ENCODE measurements at places on chromosomes 6 and 20.

DNA sequence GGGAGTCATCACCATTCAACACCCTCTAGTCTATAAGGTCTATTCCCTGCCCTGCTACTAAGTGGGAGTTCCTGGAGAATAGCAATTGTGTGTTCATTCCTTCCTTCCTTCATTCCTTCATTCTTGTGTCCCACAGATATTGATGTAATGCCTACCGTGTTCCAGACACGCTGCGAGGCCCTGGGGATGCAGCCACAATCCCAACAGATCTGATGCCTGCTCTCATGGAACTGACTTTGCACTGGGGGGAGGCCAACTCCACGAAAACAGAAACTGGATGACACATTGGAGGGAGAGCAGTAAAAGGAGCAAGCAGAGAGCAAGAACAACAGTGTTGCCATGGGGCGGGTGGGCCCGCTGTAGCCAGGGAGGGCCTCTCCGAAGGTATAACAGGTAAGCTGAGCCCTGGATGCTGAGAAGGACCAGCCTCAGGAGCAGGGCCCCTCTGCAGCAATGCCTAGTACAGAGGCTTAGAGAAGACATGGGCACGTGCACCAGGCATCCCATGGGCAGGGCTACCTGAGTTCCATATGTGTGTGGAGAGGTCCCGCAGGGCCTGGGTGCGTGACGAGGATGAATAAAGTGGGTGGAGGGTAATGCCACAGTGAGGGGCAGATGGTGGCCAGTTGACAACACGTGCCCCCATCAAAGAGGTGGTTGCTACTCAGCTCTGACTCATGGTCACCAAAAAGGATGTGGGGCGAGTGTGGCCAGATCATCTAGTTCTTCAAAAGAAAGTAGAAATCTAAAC lies 173.9 kb downstream of the NFATC2 start:
- DNase-seq, result no peak

DNA sequence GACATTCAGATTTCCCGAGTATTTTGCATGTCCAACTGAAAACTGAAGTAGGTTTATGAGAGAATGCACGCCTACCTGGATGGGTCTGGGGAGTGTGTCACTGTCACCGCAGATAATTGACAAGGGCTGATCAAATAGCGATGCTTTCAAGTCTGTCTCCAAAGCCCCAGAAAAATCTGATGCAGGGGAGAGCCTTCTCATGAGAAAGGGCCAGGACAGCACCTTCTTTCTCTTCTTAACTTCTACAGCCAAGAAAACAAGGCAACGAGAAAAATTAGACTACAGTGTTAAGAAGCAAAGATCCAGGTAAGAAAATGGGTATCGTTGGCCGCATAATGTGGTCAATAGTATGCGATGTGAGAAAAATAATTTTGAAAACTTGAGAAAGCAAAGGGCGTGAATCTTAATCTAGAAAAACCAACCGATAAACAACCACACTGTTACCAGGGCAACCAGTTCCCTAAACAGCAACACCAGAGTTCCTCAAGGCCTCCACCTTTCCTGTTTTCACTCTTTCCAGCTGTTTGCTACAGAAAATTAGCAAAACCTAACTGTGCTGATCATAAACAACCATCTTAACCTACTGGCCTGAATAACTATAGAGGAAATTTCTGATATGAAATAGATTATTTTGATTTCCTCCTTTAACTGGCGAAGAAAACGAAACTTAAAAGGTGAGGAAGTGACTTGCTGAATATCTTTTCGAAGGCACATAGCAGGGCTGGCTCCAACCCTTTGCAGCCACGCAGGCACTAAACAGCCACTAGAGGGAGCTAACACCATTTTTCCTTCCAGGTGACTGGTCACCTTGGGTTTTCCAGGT lies 2.6 kb downstream of the TAGAP start:
- DNase-seq, result peak; percentile 88

GRCh38 chr6:2782356-2782708 lies 17.1 kb downstream of the WRNIP1 start:
- no peak for DNase-seq

DNA sequence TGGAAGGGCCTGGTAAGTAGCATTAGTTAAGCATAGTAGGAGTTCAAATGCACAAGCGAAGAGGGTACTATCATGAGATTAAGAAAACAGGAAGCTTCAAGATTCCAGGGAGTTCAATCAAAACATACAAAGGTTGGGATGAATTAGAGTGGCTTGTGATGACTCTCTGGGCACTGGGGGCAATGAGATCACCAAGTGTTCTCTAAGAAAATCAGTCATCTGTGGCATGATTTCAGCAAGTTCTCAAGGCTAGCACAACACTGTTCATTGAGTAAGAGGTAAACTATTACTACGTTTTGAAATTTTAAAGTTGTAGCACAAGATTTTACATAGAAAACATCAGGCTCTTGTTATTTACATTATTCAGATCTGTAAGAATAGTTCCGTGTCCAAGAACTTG lies 139.7 kb upstream of the FLRT3 start:
- DNase-seq, result no peak

- no peak for DNase-seq
Measured at GRCh38 chr20:14647016-14647415, 309.6 kb upstream of the FLRT3 start.

GRCh38 chr6:89145956-89146717 lies at the start of gene PM20D2:
Gene PM20D2 (plus strand): TSS chr6:89146055. CDS start chr6:89146145, 90 bp downstream.
- DNase-seq, result peak; percentile 94

- DNase-seq, result no peak
Measured at GRCh38 chr6:14292119-14292518, 174.5 kb downstream of the CD83 start.

DNA sequence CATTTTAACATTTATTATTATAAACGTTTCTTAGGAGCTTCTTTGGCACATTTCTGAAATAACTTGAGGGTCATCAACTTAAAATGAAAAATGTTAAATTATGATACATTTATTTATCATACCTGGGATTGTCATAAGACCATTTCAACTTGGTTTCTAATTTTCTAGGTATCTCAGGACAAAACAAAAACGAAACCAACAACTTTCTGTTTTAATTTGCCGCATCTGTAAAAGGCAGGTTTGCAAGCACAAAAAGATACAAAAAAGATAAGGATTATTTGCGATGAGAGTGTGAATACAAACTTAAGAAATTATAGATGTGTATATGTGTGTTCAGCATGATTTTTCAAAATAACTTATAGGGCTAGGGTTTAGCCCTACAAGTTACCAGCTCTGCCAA lies 395.0 kb upstream of the RUNX2 start:
- DNase-seq, result no peak

GRCh38 chr20:2749343-2749950 lies 51.0 kb downstream of the CPXM1 start:
- no peak for DNase-seq

DNA sequence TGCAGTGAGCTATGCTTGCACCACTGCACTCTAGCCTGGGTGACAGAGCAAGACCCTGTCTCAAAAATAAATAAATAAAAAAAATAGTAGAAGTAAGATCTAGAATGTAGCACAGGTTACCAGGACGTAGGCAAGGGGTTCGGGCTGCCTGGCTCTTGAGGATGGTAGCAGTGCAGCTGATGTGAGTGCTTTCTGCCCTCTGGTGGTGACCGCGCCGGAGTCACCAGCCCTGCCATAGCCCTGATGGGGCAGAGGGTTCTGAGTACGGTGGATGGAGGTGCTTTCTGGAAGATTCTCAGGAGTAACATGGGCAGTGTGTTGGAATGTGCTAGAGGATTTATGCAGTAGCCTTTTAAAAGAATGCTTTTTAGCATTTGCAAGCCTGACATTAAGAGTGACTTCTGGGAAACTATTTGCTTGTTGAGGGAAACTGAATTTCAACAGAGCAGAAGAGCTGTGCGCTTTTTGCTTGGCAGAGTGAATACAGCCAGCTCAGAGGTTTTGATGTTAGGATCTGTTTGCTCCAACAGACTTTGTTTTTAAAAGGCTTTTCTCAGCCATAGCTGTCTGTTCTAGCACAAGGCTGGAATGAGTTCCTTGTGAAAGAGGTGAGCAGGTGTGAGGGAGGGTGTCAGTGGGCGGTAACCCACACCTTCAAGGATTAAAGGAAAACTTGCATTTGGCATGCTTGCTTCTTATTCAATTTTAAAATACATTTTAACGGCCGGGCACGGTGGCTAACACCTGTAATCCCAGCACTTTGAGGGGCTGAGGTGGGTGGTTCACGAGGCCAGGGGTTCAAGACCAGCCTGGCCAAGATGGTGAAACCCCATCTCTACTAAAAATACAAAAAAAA lies 65.9 kb downstream of the PTPN1 start:
- DNase-seq, result peak; percentile 65

GRCh38 chr6:17593246-17593645 lies 6.9 kb upstream of the FAM8A1 start:
- no peak for DNase-seq

GRCh38 chr6:82176616-82177015 lies 70.9 kb downstream of the IBTK start:
- no peak for DNase-seq

- DNase-seq, result no peak
Measured at GRCh38 chr6:2403546-2403945, 158.1 kb upstream of the GMDS start.

GRCh38 chr6:63904650-63905248 lies 269.1 kb downstream of the PHF3 start:
- DNase-seq, result peak; percentile 10

DNA sequence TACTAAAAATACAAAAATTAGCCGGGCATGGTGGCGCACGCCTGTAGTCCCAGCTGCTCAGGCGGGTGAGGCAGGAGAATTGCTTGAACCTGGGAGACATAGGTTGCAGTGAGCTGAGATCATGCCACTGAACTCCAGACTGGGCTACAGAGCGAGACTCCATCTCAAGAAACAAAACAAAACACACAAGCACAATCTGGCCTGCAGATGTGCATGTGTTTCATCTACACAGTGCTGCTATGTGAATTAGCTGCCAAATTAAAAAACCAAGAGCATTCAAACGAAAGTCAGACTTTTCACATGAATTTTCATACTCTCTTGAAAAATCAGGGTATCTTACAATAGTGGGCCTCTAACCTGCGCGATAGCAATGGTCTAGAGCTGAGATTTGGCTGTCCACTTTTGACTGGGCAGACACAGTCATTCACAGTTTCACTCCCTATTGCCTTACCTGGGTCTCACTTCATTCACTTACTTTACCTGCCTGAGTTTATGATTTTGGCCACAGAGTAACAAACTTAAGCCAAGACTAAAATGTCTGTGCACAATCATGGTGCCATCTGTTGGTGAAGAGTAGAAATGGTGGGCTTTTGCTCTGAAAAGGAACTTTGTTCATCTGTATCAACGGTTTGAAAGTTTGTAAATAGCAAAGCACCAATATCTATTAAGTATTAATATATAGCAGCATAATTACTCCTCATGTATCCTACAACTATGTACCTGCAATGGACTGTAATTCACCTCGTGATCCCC lies 138.5 kb upstream of the UST start:
- DNase-seq, result peak; percentile 22

- no peak for DNase-seq
Measured at GRCh38 chr6:169168302-169168630, 85.4 kb downstream of the THBS2 start.

- DNase-seq, result no peak
Measured at GRCh38 chr6:7911345-7911725, 747 bp upstream of the TXNDC5 start.

- no peak for DNase-seq
Measured at GRCh38 chr6:26067367-26067766, 19.9 kb upstream of the HFE start.

DNA sequence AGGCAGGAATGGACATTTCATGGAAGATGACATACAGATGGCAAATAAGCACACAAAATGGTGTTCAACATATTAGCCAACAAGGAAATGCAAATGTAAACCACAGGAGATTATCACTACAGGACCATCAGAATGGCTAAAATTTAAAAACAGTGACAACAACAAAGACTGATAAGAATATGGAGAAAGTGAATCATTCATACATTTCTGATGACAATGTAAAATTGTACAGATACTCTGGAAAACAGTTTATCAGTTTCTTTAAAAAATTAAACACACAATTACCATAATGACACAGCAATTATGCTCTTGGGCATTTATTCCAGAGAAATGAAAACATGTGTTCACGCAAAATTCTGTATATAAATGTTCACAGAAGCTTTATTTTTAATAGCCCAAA lies 105.8 kb upstream of the RUNX2 start:
- DNase-seq, result no peak

- no peak for DNase-seq
Measured at GRCh38 chr6:153668758-153669157, 370.3 kb upstream of the OPRM1 start.

DNA sequence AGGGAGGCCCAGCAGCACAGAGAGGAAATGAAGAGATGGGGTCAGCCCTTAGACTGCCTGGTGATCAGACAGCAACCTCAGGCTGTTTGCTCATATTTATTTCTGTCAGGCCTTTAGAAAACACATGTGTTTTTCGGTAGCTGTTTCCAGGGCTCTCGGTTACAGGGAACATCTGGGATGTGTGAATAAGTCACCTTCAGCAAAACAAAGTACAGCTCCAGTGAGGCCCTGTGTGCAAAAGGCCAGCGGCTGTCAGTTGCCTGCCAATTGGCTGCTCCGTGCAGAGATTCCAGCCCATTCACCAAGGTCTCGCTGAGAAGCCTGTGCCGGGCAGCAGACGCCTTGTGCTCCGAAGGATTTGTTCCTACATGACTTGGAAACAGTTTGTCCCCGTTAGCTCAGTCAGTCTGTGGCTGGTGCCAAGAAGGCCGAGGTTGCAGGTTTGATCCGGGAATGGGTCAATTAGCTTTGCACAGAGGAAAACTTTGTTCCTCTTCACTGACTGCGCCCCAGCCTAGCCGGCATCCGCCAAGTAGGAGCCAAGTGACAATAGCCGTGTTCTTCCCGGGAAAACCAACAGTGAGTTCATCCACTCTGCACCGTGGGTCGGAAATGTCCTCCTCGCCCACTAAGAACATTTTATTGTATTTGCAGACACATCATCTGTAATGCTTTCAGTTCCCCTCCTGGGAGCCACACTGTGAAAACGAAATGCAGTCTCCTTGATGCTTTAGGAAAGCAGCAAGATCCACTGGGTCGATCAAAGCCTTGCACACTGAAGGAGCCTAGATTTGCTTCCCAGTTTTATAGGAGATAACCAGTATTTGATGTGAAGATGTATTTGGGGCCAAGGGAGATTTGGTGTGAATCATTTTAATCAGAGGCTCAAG lies 315.4 kb upstream of the CDYL start:
- DNase-seq, result no peak

DNA sequence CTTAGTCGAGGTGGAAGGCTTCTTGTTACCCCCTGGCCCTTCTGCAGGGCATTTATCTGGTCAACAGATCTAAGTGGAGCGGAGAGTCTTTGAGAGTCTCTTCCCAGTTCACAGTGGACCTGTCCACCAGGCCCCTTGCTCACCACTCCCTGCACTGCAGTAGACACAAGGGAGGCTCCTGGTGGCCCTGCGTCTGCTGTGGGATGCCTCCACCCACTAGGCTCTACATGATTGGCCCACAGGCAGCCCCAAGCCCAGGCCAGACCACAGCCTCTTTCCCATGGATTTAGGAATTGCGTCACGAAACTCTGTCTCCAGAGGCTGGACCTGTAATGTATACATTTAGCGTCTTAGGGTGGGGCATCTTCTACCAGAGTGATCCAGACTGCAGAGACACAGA lies 28.4 kb downstream of the TBC1D7 start:
- no peak for DNase-seq

DNA sequence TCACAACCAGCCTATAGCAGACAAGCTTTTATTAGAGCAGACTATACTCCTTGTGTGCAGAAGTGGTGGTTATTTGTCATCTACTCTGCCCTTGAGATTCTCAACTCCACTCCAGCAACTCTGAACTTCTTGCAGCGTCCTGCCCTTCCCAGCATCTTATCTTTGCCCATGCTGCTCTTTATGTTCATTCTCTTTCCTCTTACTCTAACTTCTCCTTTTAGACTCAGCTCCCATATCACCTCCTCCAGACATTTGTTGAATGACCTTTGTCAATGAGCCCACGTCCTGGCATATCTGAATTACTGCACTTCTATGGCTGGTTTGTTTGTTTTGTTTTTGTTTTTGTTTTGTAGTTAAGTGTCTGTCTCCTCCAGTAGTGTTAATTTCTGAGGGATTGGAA lies 81.2 kb downstream of the KCNQ5 start:
- peak; percentile 41 for DNase-seq

Measured in NB4 (cell line).